ENCODE measurements at places on chromosomes 7 and 10. TPM values are rescaled to one million over a fixed set of nuclear protein-coding genes. Genes with fewer than 3 reads are reported as not detected.

PNLIP gene
- total RNA-seq, result not detected

OR2A5 gene
- not detected for total RNA-seq

BTBD16 gene
- total RNA-seq, result not detected

FKBP6 gene
- not detected for total RNA-seq

GRM3 gene
- not detected for total RNA-seq

CCDC7 gene
- 9.3 TPM for total RNA-seq

SPDYE2 gene
- not detected for total RNA-seq

BLOC1S2 gene
- total RNA-seq, result 35.0 TPM

STAMBPL1 gene
- 120 TPM for total RNA-seq

MBL2 gene
- not detected for total RNA-seq

TSPAN33 gene
- 0.43 TPM for total RNA-seq

HOXA2 gene
- 0.64 TPM for total RNA-seq

PDCD11 gene
- 36.3 TPM for total RNA-seq

SFRP4 gene
- total RNA-seq, result 0.43 TPM

All from fibroblast of villous mesenchyme (primary cell).